ENCODE measurements at places on chromosomes 12 and 14.
A peak's percentile ranks its signal among the peaks of the same experiment; 100 is the strongest.

DNA sequence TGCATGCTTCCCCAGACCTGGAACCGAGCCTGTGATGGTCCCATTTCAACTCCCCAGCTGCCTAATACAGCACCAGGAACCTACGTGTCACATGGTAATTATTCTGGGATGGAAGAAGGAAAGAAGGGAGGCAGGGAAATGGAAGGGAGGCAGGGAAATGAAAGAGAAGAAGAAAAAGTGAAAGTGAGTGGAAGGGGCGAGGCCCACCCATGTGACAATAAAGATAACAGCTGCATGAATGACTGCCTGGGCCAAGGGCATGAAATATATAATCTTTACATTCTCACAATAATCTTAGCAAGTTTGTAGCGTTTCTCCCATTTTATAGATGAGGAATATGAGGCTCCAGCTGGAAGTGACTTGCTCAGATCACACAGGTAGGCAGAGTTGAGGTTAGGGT lies 245.0 kb upstream of the PWP1 start:
- no peak for DNase-seq

- no peak for DNase-seq
These were observed 5.3 kb downstream of the RAD52 start for GRCh38 chr12:944211-944610.

DNA sequence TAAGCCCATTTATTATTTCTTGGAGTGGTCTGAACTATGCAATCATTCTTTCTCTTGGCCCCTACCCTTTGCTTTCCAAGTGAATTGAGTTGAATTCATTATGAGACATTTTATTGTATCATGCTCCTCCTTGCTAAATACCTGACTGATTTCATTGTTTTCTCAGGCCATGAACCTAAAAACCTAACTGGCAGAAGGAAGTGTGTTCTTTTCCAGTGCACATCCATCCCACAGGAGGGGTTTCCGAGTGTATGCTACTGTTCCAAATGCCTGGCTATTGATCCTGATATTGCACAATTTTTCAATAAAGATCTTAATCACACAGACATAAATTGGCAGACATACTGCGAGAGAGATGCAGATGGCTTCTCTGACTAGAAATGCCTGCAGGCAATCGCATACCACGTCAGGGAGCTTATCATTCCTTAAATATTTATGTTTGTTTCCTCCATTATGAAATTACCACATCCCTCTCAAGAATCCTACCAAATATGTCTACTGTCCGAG lies 162.2 kb upstream of the EGLN3 start:
- DNase-seq, result no peak

GRCh38 chr12:110421159-110421661 lies 17.7 kb upstream of the ANAPC7 start:
- DNase-seq, result no peak

GRCh38 chr14:94935706-94936300 lies 165.9 kb upstream of the GSC start:
- no peak for DNase-seq

GRCh38 chr12:96060041-96060440 lies 24.7 kb upstream of the LTA4H start:
- DNase-seq, result no peak

DNA sequence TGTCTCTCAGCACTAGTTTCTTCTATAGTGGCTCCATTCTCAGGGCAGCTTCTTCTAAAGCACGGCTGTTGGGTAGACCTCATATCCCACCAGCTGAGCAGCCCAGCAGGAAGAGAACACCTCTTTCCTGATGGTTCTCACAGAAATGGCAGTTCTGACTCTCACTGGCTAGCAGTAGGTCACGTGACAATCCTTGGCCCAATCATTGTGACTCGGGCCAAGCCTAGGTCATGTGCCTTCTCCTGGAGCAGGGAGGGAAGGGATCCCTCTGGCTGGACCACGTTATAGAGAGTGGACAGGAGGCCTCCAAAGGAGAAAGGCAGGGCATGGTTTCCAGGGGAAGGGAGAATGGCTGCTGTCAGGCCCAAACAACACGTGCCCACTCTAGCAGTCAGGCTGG lies 149.1 kb downstream of the AACS start:
- DNase-seq, result no peak

DNA sequence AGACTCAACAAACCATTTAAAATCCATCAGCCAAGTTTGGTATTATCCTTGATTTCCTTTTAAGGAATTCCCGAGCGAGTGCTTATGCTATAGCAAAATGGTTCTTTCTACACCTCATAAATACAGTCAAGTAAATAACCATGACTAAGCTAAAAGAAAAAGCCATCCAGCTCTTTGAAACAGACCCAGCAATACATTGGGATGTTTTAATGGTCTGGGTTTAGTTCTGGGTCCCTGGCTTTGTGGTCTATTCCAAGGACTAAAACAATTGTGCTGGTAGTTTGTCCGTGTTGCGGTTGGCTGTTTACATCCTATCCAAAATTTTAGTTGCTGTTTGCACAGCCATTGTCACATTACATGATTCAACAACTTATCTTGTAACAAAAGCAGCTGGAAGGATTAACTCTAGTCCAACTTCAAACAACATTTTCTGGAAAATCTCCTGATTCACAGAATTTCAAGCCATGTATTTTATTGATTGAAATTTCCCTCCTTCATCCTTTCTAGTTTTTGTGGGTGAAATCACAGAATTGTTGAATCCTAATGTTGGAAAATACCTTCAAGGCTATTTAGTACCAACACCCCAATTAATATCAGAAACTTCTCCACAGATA lies 19.6 kb downstream of the KLRB1 start:
- DNase-seq, result no peak

- DNase-seq, result no peak
These were observed 12.9 kb upstream of the NEMF start for GRCh38 chr14:49865431-49865859.

GRCh38 chr14:36996857-36997590 lies 175.4 kb downstream of the SLC25A21 start:
- no peak for DNase-seq

- DNase-seq, result no peak
These were observed 42.9 kb upstream of the TSPAN8 start for GRCh38 chr12:71200706-71201105.

- no peak for DNase-seq
These were observed 14.2 kb downstream of the BLTP3B start for GRCh38 chr12:100128512-100128908.

DNA sequence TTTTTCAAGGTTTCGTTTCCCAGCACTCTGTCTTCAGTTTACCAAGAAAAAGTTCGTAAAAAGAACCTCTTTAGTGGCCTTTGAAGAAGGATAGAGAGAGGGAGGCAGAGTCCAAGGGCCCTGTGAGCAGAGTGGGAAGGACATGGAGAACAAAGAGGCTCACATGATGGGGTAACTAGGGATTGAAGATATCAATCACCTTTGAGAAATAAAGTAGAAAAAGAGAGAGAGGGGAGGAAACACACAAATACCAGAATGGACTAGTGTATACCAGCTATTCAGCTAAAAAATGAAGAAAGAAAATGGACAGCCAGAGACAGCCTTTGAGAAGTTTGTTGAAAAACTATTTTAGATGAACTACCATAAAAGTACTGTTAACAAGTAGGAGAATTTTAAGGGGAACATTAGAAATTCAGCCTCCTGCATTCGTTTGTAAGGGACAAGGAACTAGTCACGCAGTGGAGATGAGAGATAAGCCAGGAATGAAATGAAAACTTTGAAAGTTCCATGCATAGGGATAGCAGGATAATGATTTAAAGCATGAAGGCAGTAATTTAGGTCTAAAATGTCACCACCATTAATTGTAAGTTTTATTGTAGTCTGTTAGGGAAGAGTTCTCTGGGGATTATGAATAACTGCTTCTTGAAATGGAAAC lies 82.1 kb downstream of the SPTSSA start:
- no peak for DNase-seq

DNA sequence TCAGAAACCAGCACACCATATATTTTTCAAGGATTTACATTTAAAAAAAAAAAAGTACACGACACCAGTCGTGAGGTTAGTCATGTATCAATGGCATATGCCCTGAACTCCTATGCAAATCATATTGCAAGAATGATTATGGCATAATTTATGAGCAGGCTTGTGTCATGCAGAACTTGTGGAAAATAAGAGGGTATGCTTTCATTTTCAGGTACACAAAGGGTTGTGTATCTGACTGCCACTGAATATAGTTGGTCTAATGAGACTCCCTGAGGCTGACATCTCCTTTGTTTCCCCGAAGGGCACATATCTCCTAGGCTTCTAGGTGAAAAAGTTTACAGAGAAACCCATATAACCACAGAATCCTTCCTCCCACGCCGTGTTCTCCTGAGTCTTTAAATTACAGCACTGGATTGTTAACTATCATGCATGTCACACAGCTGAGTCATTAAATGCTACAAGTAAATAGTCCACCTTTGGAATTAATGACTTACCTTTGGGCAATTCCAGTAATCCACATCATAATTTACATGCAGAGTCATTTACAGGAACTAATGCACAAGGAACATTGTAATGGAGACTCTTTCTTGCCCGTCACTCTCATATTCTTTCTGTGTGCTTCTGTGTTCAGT lies 356.7 kb upstream of the DIO2 start:
- no peak for DNase-seq

DNA sequence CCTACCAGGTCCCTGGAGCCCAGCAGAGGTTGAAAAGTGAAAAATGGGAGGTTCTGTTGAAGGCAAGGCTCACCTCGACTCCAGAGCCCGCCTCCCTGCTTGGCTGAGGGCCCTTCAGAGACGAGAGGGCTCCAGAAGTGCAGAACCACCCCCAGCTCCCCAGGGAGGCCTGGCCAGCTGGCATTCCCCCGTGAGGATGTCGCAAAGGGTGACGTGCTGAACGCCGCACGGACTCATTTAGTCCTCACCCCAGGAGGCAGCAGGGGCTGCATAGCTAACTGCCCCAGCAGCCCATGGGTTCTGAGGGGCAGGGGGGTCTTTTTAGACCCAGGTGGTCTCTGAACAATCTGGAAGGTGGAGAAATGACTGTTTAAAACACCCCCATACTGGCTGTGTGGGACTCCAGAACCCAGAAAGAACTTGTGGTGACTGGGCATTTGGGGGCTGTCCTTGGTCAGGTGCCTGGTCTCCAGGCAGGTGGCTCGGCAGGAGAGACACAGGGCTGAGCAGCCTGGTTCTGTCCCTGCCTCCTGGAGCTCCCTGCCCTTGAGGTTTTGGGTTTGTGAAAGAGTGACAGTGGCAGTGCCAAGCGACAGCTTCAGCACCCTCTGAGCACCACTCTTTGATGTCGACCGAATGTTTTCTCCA lies 32.0 kb downstream of the ANAPC7 start:
- no peak for DNase-seq

DNA sequence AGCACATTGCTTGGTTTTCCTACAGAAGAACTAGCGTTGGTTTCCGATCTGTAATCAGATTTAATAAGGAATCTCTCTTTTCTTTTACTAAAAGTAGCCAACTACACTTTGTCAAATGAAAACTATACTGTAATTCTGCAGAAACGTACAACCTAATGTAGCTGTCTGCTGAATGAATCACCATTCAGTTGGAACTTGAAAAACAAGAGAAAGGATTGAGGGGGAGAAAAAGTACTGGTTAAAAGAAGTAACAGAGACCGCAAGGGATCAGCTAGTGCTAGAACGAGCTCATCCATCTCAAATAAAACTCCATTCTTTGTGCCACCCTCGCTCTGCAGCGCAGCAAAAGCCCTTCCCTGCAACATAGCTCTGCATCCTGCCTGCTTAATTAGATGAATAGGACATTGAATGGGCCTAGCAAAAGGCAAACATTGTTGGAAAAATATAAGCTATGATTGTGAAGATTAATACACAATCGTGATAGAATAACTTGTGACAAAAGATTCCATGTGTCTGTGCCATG lies 2.6 kb downstream of the GARIN2 start:
- no peak for DNase-seq

GRCh38 chr12:110355073-110355472 lies 48.4 kb downstream of the ANAPC7 start:
- DNase-seq, result no peak

DNA sequence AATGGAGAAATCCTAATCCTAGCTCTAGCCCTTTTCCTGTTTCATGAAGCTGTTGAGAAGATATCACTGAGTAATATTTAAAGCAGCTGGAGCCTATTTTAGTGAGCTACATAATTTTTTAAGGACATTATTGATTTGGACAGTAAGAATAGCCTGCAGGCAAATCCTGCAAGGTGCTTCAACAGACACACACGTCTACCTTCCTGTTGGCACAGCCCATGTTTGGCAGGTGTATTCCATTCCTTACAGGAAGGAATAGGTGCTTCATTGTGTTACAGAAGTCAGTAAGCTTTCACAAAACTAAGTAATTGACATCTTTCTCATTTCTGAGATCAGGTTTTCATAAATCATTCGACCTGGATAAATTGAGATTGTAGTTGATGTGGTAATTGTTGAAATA lies 50.6 kb downstream of the FOXA1 start:
- DNase-seq, result no peak

- DNase-seq, result no peak
These were observed 333.7 kb upstream of the OR4E1 start for GRCh38 chr14:22007363-22007762.

DNA sequence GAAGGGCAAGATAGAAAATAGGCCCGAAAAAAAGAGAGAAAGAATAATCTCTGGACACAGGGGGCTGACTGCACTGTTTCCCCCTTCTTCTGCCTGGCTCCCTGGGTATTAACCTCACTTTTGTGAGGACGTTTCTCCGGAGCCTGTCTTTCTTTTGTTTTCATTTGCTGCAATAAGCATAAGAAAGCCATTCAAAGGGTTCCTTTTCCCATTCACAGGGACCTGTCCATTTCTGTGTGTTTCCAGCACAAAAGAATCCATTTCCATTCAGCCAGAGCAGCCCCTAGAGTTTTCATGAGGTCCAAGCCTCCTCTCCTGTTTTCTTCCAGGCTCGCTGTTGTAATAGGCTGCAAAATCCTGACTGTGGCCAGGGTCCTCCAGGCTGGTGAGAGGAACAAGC lies 16.8 kb downstream of the PLXNC1 start:
- DNase-seq, result no peak

- peak; percentile 28 for DNase-seq
These were observed 56.3 kb downstream of the SPTB start for GRCh38 chr14:64823305-64823861.

GRCh38 chr12:68264857-68265256 lies 11.5 kb upstream of the IL22 start:
- no peak for DNase-seq

DNA sequence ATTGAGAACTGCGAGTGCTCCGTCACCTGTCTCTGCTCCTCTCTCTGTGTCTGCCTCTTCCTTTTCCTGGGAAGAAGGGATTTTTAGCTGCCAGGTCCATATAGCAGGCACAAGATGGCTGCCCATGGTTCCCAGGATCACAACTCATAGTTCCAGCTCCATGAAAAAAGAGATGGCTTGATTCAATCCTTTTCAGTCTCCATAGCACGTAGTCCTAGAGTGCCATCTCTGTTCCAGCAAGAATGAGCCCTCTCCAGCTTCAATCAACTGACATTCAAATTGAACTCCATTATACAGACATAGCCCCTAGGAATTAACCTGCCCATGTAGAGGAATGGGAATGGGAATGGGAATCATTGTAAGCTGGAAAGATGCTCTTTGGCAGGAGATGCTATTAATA lies 34.7 kb upstream of the RTRAF start:
- peak; percentile 5 for DNase-seq

DNA sequence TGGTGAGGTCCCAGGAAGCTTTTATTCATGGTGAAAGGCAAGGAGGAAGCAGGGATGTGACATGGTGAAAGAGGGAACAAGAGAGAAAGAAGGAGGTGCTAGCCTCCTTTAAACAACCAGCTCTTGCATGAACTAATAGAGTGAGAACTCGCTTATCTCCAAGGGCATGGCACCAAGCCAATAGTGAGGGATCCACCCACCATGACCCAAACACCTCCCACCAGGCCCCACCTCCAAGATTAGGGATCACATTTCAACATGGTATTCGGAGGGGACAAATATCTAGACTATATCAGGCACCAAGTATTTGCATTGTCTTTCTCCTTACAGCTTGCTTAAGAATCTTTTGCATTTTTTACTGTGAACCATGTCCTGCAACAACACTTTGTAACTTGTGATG lies 91.9 kb upstream of the DHRS4 start:
- DNase-seq, result no peak

Measured in NCI-H774 (cell line).